Astrocyte of the spinal cord (primary cell): ENCODE measurements at places on chromosomes 6 and 20.

- no peak for DNase-seq
Observed at GRCh38 chr6:116278481-116278829, 1.3 kb downstream of the TSPYL1 start.

DNA sequence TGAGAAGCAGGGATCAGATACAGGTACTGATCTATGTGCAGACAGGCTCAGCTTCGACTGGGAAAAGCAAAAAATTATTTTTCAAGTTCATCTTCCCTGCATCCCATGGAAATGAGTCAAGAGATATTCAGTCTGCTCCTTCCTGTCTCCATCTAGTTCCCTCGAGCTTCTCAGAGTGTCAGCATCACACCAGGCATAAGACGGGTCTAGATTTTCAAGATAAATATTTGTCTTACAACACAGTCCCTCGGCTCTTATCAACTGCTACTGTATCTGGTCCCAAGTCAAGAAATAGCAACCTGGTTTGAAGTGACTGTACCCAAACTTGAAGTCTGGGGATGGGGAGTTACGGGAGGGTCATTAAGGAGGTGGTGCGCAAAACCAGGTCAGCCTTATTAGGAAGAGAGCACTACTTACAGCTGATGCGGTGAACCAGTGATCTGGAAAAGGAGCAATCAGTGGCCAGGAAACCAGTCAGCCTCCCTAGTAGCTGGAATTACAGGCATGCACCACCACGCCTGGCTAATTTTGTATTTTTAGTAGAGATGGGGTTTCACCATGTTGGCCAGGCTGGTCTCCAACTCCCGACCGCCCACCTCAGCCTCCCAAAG, 29.7 kb downstream of the ZMYND8 start:
- DNase-seq: peak; percentile 73

DNA sequence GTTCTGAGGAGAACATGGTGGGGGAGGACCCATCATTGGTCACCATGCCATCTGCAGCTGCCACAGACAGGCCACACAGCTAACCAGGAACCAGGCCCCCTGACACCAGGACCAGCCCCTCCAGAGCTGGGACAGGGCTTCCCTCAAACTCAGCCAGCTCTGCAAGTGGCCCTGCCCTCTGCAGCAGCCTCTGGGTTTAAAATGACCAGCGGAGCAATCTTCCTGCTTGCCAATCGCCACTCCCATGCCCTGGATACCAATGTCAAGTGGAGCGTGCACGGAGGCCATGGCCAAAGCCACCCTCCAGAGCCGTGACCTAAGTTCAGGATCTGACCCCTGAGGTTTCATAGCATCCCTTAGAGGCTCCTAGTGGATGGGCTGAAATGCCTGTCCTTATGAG, 199.4 kb downstream of the SYNDIG1 start:
- DNase-seq: no peak

DNA sequence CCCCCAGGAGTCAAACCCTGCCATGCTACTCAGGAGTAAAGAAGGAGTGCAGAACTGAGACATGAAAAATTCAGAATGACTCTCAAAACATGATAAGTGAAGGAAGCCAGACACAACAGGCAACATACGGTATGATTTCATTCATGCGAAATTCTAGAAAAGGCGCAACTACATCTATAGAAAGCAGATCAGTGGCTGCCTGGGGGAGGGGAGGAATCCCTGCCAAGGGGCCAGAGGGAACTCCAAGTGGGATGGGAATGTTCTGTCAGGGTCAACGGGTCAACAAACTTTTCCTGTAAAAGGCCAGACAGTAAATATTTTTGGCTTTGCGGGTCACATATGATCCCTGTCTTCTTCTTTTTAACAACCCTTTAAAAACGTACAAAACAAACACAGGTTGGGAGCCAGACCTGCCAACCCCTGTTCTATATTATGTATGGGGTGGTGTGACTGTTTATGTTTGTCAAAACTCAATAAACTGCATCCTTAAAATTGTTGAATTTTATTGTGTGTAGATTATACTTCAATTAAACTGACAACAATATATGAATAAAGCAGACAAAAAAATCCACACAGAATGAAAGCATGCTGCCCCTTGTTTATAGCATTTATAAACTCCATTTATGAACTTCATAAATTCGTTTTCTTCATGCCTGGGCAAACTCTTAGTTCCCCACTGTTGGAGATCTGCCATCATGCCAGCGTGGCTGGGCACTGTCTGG, 56.6 kb upstream of the TRAF3IP2 start:
- no peak for DNase-seq

DNA sequence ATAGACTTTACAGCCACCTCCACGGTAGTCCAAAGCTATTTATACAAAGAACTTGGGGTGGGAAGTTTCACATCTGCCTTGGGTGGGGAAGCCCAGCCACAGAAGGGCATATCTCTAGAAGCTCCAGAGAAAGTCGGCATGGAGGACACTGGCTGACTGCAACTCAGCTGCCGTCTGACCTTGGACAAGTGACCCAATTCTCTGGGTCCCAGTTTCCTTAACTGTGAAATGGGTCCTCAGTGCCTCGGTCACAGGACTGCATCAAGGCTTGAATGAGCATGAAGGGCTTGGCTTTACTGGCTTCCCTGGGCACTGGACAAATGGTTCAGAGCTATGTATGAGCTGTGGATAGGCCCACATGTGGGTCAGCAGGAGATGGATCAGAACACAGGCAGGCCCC, 58.6 kb downstream of the NOL4L start:
- DNase-seq: no peak

DNA sequence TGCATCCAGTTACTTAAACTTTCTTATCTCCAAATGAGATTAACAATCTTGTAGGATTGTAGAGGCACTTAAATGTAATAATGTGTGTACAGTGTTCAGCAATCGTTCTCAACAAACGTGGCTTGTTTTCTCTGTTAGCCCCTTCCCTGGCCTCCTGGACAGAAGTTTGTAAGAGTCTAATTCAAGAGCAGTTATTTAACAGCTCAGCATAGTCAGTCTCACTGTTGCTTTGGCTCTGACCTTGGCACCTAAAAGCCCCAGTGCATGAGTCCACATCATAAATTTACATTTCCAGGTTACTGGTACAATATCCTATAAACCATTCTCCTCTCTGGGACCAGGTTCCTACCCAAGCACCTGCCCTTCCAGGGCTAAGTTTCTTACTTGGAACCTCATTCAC, 11.5 kb upstream of the PHF3 start:
- DNase-seq: no peak

GRCh38 chr6:165662749-165663376, at the start of gene PDE10A:
PDE10A (minus strand) TSS chr6:165663241; CDS start chr6:165662811, 430 bp downstream.
- DNase-seq: peak; percentile 35

GRCh38 chr20:19888269-19888671, 128.9 kb upstream of the NAA20 start:
- no peak for DNase-seq

DNA sequence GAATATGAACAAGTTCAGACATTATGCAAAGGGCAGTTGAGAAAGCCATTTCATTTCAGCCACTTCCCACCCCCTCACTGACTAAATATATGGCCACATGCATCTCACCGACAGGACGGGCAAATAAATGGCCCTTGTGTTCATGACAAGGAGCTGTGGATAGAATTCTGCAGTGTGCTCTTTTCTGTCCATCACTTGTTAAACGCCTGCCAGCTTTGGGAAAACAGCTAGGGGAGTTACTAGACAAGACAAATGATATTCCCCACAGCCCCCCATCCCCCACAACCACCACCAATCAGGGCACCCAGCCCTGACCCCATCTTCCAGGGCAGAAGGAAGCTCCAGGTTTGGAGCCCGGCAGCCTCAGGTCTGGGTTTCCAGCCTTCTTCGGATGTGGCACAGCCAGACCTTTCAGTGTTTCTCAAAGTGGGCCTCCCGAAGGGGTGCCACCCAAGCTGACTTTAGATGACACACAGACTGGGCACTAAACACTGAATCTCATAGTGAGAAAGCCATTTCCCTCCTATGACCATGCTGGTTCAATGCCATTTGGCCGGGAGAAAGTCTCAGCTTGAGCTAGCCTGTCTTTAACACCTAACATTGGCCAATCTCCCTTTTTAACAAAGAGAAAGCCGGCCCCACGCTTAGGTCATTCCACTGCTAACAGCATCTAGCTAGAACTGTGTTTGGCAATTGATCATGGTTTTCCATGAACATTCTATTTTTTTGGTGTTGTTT, 4.0 kb upstream of the RIPOR3 start:
- no peak for DNase-seq

- no peak for DNase-seq
Observed at GRCh38 chr6:116019428-116019827, 41.3 kb downstream of the FRK start.

GRCh38 chr6:77482981-77483380, 19.7 kb upstream of the HTR1B start:
- no peak for DNase-seq

DNA sequence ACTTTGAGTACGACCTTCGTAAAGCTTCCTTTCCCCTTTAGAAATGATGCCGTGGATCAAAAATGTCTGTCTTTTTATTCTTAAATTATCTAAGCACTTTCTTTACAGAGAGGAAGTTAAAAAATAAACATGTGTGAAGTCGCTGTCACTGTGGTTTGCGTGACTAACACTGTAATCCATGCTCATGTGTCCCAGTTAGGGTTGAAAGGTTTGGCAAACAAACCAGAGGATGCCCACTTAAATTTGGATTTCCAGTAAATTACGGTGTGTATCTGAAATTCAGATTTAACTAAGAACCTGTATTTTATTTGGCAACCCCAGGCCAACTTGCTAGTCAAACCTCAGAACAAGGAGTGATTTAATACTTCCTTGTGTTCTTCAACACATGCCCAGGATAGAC, 21.1 kb downstream of the HLA-DRB1 start:
- DNase-seq: no peak

- no peak for DNase-seq
Observed at GRCh38 chr6:116651916-116652315, 16.6 kb downstream of the ZUP1 start.

- peak; percentile 77 for DNase-seq
Observed at GRCh38 chr6:85865420-85866369, 223.0 kb upstream of the SYNCRIP start.

DNA sequence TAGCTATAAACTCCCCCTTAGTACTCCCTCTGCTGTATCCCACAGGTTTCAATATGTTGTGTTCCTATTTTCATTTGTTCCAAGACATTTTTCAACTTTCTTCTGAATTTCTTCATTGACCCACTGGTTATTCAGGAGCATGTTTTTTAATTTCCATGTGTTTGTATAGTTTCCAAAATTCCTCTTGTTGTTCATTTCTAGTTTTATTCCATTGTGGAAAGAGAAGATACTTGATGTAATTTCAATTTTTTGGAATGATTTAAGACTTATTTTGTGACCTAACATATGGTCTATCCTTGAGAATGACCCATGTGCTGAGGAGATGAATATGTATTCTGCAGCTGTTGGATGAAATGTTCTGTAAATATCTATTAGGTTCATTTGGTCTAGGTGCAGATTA, 497.2 kb downstream of the BCKDHB start:
- DNase-seq: no peak

GRCh38 chr6:25968769-25969168, 6.2 kb downstream of the TRIM38 start:
- DNase-seq: no peak

- DNase-seq: no peak
Observed at GRCh38 chr6:122170274-122170673, 229.2 kb upstream of the HSF2 start.

DNA sequence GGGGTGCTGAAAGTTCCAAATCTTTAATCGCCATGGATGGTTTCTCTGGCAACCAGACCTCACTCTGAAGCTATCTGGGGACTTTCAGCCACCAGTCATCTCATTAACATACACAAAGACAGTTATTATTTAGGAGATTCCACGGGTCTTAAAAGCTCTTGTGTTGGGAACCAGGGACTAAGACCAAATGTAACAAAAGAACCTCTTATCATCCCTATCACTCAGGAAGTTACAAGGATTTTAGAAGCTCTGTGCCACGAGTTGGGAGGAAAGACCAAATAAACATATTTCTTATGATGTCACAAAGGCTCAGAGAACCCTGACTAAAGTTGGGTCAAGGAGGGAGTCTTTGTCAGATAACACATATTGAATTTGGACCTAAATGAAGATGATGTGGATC, 17.7 kb downstream of the GPX6 start:
- no peak for DNase-seq

DNA sequence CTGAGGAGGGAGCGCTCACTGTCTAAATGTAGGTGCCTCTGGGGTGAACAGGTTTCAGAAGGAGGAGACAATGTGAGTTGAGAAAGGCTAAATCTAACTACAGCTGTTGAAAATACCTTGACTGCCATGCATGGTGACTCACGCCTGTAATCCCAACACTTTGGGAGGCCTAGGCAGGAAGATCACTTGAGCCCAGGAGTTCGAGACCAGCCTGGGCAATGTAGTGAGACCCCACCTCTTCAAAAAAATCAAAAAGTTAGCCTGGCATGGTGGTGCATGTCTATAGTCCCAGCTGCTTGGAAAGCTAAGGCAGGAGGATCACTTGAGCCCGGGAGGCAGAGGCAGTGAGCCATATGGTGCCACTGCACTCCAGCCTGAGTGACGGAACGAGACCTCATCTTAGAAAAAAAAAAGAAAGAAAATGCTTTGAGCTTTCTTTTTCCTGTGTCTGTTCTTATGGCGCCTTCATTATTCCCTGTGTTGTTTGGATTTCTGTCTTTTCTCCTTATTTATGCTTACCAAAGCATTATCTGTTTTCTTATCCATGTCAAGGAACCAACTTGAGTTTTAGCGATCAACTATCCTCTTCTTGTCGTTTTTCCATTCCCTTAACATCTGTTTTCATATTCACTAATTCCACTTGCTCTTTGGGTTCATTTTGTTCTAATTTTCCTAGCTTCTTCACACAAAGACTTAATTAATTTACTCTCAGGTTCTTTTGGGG, 8.5 kb downstream of the SLC2A10 start:
- DNase-seq: no peak

DNA sequence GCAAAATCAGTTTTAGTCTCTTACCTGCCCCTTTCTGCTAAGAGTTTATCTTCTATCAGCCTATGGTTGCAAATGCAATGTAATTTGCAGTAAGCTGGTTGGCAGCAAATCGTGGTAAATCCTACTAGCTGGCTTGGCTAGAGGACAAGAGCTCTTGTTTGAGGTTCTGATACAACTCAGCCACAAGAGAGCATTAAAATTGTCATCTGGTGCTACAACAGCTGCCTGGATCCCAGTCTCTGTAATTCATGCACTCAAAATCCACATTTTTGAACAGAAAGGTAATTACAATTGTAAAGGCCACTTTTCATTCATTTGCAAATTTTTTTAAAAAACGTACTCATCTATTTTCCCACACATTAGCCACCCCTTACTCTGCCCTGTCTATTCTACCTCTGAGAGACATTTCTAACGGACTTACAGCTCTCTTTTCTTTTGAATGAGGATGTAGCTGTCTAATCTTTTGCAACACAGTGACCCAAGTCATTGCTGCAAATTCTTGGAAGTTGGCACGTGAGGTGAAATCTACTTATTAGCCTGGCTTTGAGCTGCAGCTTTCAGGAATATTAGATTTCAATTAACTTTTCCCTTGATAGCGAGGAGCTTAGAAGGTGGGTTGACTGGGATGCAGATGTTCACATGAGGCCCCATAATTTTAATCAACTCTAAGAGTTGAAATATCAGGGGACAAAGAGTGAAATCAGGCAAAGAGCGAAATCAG, 54.0 kb upstream of the FAM184A start:
- peak; percentile 60 for DNase-seq

GRCh38 chr20:35271904-35272303, 6.0 kb downstream of the MMP24OS start:
- no peak for DNase-seq
